Ascending aorta (tissue), 2 donors: ENCODE measurements at places on chromosomes 12 and 14. TPM values are rescaled to one million over a fixed set of nuclear protein-coding genes. Genes with fewer than 3 reads are reported as not detected.

GRCh38 chr12:117328556-117329100 lies 32.8 kb downstream of the NOS1 start:
- no peak for DNase-seq
- H3K27me3 ChIP-seq: no peaks in the 10 kb centered on the region
- H3K4me3 ChIP-seq: no peak overlapping the region
- no peaks in the 10 kb centered on the region for H3K4me1 ChIP-seq
- H3K36me3 ChIP-seq: no peaks in the 10 kb centered on the region

DNA sequence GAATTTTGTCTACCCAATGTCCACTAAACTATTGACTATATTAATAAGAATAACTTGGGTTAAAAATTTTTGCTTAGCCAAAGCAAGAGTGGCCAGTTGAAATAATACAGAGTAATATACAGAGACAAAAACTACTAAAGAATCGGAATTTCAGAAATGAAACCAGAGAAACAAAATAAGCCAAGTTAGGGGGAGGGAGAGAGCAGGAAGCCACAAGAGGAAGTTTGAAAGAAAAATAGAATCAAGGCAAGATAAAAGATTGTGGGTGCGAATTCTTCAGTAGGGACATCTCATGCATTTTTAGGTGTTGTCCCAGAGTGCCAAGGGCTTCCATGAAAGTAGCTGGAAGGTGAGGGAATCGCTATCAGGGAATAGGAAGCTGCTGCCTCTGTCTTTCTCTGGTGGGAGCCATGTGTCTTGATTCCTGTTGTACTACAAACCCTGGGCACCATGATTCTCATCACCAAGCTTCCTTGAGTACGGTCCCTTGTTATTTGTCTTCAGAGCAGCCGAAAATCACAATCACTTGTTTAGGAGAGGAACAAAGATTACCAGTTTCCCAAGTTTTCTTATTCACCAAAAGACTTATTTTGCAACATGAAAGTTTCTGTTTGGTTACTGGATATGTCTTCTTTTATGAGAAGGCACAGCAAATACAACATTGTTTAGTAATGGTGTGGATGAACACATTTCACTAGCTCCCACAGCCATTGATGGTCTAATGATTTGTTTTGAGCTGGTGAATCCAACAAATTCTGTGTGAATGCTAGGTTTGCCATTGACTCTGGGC lies 16.7 kb downstream of the NEUROD4 start:
- no peaks in the 10 kb centered on the region for H3K36me3 ChIP-seq
- H3K4me1 ChIP-seq: no peaks in the 10 kb centered on the region
- H3K27me3 ChIP-seq: no peaks in the 10 kb centered on the region
- no peak for DNase-seq
- no peak overlapping the region for H3K27ac ChIP-seq

Gene MANSC1
- total RNA-seq: 72.1 TPM

- no peak overlapping the region for H3K4me3 ChIP-seq
- no peaks in the 10 kb centered on the region for H3K27me3 ChIP-seq
- H3K36me3 ChIP-seq: no peaks in the 10 kb centered on the region
- H3K27ac ChIP-seq: no peak overlapping the region
- no peak for DNase-seq
Measured at GRCh38 chr14:68687746-68688145, 105.1 kb downstream of the ZFP36L1 start.

DNA sequence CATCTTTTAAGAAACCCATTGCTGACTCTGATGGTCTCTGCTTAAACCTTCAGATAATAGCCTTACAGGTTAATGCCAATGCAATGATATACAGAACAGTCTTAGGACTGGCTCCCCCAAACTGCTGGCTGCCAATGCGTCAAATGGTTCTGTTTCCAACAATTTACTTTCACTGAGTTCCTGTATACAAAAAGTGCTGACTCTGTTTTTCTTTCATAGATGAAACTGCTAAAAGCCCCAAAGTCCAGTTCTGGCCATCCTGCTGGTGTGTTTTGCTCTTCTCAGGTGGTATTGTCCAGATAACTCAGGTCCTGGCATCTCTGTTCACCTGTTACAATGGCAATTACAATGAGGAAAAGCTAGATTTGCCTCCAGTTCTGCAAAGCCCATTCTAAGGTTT lies 326.9 kb downstream of the GRIN2B start:
- DNase-seq: no peak
- H3K27me3 ChIP-seq: no peaks in the 10 kb centered on the region
- no peak overlapping the region for H3K27ac ChIP-seq
- H3K4me3 ChIP-seq: no peak overlapping the region
- H3K36me3 ChIP-seq: no peaks in the 10 kb centered on the region
- H3K4me1 ChIP-seq: no peaks in the 10 kb centered on the region

DNA sequence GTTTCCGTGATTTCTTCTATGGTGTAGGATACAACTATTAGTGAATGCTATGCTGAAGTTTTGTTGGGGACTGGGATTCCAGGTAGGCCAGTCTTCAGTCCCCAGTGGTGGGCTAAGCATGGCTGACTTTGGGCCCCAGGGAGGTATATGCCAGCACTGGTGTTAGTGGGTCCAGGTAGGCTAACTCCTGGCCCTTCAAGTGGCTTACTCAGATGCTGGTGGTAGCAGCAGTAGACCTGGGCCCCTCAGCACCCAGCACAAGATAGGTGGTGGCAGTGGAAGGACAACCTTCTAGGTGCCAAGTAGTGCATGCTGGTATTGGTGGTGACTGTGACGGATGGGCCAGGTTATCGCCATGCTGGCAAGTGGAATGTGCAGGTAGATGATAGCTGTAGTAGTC lies 955.1 kb downstream of the TMTC2 start:
- no peak overlapping the region for H3K4me3 ChIP-seq
- H3K4me1 ChIP-seq: no peaks in the 10 kb centered on the region
- H3K27ac ChIP-seq: no peak overlapping the region
- no peaks in the 10 kb centered on the region for H3K36me3 ChIP-seq
- no peaks in the 10 kb centered on the region for H3K27me3 ChIP-seq

Gene CFAP54
- not detected for total RNA-seq

DNA sequence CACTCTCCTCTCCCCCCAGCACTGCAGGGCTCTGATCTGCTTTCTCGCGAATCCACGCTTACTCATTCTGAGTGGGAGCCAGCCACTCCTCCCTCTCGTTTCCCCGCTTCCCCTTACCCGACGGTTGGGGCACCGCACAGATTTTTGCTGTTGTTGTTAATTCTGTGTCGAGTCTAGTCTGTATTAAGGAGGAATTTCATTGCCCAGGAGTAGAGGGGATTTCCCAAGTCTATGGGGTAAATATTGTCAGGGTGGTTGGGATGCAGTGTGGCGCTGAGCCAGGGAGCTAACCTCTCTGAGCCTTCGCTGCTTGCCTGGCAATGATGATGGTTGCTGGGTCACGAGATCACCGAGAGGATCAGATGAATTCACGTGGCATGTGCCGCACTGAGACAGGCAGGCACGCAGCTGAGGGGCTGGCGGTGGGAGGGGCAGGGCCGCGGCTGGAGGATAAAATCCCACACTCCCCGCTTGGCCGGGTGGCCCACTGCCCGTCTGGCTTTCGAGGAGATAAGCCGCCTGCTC lies 18.5 kb downstream of the NCOR2 start:
- H3K4me1 ChIP-seq: peaks cover 61% of the 10 kb centered on the region
- no peaks in the 10 kb centered on the region for H3K27me3 ChIP-seq
- peak; percentile 83 for DNase-seq
- no peak overlapping the region for H3K27ac ChIP-seq
- H3K36me3 ChIP-seq: no peaks in the 10 kb centered on the region

DNA sequence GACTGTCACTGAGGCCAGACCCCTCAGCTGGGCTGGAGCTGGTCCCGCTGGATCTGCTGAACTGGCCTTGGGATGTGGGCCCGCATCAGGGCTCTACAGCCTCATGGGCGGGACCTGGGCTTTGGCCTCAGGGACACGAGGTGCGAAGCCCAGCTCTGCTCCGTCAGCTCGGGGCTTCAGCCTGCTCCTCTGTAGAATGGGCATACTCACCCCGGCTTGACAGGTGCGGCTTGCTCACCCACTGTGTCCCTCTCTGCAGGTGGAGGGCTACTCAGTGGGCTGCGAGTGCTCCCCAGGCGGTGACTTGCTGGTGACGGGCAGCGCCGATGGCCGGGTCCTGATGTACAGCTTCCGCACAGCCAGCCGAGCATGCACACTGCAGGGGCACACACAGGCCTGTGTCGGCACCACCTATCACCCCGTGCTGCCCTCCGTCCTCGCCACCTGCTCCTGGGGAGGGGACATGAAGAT lies 57.6 kb downstream of the BEGAIN start:
- no peak overlapping the region for H3K4me3 ChIP-seq
- H3K27me3 ChIP-seq: no peaks in the 10 kb centered on the region
- no peak overlapping the region for H3K27ac ChIP-seq
- H3K36me3 ChIP-seq: peaks cover 13% of the 10 kb centered on the region

DNA sequence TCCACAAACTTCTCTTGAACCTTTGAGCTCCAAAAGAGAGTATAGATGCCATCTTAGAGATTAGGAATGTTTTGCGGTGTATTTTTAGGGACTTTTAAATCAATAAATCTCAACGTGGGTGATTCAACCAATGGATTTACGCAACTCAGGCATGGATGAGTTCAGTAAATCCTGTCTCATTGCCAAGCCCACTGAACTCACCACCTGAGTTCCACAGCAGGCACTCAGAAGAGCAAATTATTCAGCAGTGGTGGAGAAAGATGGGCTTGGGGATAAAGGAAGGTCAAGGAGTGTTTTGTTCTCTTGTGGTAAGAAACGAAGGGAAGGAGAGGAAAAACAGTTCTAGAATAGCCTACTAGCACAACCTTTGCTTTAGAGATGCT lies 68.7 kb upstream of the HMGA2 start:
- no peak overlapping the region for H3K27ac ChIP-seq
- no peak overlapping the region for H3K4me3 ChIP-seq
- no peaks in the 10 kb centered on the region for H3K36me3 ChIP-seq
- H3K4me1 ChIP-seq: no peaks in the 10 kb centered on the region
- H3K27me3 ChIP-seq: no peaks in the 10 kb centered on the region

DNA sequence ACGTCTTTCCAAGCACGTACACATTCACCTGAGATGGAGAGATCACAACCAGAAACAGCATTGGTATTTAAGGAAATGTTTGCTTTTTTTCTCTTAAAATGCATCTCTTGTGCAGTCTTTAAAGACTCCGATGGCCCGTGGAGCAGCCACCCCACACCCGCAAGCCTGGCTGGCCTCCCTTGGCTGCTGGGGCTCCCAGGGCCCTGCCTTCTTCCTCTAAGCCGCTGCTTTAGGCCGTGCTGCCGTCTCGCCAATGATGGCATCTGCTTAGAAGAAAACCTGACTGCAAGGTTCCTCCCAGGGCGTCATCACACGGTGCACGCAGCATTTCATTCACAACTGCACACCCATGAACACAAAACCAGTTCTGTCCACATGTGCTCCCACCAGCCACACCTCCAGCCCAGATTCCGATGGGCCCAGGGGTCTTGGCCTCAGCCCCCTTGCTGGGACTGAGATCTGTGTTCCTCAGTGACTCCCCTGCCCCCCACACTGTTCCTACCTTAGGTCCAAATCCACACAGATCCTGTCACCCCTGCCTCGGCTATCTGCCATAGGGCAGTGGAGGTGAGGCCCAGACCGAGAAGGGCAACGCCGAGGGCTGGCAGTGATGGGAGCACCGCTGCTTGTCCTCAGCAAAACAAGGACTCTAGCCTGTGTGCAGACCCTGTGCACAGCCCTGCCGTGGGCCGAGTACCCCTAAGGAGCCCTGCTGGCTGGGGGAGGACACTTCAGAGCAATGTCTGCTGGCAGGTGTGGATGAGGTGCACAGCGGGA lies 4.4 kb downstream of the BTBD6 start:
- H3K36me3 ChIP-seq: peaks cover 38% of the 10 kb centered on the region
- DNase-seq: no peak
- H3K4me3 ChIP-seq: no peak overlapping the region
- peaks cover 2% of the 10 kb centered on the region for H3K4me1 ChIP-seq

DNA sequence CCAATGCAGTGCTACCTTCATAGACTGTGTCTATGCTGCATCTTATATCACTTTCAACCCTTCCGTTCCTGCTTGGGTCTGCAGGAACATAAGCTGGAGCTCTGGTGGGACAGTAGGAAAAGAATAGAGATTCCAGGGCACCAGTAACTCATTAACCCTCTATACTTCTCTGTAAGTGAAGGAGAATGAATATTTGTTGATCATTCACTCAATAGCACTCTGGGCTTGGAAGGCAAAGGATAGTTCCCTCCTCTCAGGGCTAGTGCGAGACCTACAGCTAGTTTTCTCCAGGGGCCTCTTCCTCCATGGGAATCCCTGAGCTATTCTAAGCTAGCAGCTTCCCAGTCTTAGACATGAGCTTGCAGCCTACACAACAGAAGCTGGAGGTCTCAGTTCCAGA lies 84.7 kb downstream of the BMP4 start:
- no peak overlapping the region for H3K27ac ChIP-seq
- peaks cover 7% of the 10 kb centered on the region for H3K4me1 ChIP-seq
- no peak overlapping the region for H3K4me3 ChIP-seq

DNA sequence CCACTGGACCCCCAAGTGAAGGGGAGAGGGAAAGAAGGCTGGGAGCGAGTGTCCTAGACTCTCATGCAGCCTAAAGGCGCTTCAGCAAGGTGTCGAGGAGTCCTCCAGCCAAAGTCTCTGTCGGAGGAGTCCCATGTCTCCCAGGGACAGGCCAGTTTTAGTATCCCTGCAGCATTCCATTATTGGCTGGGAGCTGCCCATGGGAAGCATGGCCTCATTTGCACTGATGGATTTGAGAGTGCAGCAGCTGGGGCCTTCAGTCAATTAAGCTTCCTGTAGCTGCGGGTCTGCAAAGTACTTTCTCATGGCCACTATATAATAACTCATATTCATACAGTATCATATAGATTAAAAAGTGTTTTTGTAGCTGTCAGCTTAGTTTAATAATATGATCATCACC lies 12.4 kb upstream of the RPH3A start:
- no peak overlapping the region for H3K4me3 ChIP-seq
- H3K27me3 ChIP-seq: no peaks in the 10 kb centered on the region
- no peaks in the 10 kb centered on the region for H3K36me3 ChIP-seq

- peaks cover 5% of the 10 kb centered on the region for H3K36me3 ChIP-seq
- no peak overlapping the region for H3K4me3 ChIP-seq
- no peak for DNase-seq
- H3K27me3 ChIP-seq: no peaks in the 10 kb centered on the region
- H3K4me1 ChIP-seq: no peaks in the 10 kb centered on the region
Measured at GRCh38 chr12:106801830-106802533, 27.5 kb downstream of the RIC8B start.

DNA sequence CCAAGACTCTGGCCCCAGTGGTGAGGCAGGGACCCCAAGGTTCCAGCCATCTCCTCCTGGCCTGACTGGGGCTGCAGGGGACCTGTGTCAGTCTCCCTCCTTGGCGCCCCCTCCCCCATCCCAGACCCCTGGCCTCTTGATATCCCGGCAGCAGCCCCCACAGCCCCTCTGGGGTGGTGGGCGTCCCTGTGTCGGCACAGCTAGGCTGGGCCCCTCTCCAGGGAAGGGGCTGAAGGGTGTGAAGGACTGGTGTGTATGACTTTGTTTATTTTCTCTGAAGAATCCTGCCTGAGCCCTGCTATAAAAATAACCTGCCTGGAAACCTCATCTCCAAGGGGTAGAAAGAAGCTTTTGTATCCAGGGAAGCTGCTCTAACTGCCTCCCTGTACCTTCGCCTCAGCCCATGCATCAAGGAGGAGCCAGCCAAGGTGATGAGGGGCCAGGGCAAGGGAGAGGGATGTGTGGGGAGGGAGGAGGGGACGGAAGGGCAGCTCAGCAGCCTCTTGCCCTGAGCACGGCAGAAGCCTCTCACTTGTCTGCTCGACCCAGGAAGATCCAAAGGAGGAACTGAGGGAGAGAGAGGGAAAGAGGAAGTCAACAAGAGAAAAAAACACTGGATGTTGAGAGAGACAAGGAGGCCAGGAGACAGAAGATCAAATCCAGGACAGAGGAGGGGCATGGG lies 25.4 kb upstream of the COL2A1 start:
- no peak for DNase-seq
- no peak overlapping the region for H3K4me3 ChIP-seq
- H3K36me3 ChIP-seq: no peaks in the 10 kb centered on the region
- no peaks in the 10 kb centered on the region for H3K27me3 ChIP-seq
- H3K4me1 ChIP-seq: no peaks in the 10 kb centered on the region

Gene UNC119B
- 26.8 TPM for total RNA-seq
